Stimulated activated CD8-positive, alpha-beta memory T cell treated with anti-CD3 and anti-CD28 coated beads, Interleukin-7, amount 100 ng/mL, for 4 hours (primary cell): ENCODE measurements at places on chromosomes 1 and 21.
A peak's percentile ranks its signal among the peaks of the same experiment; 100 is the strongest.

DNA sequence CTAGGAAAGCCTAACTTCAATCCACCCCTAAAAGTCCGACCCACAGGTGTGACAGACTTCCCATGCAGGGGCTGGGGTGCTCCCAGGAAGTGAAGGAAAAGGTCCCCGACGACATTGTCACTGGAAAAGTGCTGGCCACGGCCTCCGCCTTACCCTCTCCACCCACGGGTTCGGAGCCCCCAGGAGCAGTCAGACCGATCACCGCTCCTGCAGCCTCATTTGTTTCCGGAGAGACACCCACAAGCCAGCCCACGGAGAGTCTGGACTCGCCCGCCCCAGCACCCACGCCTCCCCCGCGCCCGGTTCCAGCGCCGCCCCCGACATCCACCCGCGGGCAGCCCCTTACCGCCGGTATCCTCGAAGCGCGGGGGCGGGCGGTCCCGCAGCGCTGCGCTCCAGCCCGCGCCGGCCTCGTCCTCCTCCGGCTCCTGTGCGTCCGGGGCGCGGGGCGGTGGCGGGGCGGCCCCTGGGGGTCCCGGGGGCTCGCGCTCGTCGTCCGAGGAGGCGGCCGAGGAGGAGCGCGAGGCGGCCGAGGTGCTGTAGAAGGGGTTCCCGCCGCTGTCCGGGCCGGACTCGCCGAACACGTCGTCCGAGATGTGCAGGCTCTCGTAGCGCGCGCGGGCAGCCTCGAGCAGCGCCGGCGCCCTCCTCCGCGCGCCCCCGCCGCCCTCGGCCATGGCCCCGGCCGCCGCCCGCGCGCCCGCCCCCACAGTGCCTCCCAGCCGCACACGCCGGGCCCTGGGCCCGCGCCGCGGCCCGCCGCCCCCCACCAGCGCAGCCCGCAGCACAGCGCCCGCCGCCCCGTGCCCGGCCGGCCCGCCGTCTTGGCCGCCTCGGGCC lies 660 bp downstream of the PGBD5 start:
- DNase-seq, result no peak

DNA sequence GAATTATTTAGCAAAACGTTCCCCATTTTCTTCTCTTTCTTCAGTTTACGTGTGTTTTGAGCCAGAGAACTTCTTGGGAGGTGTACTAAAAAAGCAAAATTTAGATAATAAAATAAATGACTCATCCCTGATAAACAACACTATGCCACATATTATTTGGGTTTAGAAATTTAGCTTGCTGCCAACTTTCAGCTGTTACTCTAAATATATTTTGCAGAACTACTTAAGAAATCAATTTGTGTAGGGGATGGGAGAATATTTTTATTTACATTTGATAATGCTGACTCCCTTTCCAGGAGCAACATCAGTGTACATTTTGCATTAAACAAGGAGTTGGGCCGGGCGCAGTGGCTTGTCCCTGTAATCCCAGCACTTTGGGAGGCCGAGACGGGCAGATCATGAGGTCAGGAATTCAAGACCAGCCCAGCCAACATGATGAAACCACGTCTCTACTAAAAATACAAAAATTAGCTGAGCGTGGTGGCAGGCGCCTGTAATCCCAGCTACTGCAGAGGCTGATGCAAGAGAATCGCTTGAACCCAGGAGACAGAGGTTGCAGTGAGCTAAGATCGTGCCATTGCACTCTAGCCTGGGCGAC lies 151.4 kb upstream of the ZRANB2 start:
- no peak for DNase-seq

DNA sequence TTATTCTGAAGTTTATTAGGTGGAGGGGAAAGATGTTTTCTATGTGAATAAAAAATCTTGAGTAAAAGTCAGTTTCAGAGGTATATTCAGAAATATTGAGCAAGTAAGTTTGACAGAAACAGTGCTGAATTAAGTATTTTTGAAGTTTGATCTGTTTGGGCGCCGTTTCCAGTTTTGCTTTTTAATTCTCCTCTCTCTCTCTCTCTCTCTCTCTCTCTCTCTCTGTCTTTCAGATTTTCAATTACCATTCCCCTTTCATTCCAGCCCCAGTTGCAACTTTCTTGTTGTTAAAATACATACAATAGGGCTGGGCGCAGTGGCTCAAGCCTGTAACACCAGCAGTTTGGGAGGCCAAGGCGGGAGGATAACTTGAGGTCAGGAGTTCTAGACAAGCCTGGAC lies 24.0 kb downstream of the ADGRL2 start:
- no peak for DNase-seq

- DNase-seq, result no peak
Measured at GRCh38 chr1:33393991-33394390, 36.9 kb downstream of the PHC2 start.

DNA sequence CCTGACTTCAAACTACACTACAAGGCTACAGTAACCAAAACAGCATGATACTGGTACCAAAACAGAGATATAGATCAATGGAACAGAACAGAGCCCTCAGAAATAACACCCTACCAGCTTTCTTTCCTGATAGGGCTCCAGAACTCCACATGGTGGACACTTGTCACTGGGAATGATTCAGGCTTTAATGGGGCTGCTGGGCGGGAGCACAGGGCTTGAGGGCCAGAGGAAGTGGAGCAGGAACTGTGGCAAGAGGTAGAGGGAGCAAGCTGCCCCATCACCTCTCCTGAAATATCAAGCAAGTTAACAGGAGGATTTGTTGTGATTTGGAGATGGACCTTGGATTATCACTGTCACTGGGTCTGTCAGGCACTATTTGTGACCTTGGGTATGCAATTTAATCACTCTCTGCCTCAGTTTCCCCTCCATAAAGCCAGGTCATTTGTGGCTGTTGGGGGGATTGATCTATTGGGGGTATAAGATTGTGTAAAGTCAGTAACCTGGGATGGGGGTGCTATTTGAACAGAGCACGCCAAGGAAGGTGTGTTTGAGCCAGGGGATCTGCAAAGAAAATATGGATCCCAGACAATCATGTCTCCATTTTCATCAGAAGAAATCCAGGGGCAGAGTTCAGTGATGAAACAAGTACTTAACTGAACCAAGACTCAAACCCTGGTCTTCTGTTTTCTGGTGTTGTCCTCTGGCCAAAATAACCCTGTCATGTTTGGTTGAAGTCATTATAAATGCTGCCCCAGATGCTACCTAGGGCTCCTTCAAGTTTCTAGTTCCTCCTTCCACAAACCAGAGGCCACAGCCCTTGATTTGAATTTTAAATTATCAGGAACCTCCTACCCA lies 25.2 kb downstream of the ETS2 start:
- no peak for DNase-seq

DNA sequence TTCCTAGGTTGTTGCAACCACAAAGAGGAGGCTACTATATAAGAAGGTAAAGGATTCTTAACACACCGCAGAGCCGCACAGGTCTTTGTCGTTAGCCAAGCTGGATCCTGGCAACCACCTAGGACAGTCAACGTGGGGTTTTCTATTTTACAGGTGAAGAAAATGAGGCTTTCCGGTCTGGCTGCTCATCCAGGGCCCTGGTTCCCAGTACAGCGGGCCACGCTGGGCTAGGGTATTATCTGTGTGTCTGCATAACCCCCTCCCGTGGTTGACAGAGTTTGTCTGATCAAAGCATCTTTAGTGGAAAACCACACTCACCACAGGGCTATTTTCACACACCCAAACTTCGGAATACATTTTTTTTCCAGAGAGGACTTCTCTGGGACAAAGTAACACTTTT lies 39.0 kb upstream of the PDE9A start:
- DNase-seq, result peak; percentile 8

DNA sequence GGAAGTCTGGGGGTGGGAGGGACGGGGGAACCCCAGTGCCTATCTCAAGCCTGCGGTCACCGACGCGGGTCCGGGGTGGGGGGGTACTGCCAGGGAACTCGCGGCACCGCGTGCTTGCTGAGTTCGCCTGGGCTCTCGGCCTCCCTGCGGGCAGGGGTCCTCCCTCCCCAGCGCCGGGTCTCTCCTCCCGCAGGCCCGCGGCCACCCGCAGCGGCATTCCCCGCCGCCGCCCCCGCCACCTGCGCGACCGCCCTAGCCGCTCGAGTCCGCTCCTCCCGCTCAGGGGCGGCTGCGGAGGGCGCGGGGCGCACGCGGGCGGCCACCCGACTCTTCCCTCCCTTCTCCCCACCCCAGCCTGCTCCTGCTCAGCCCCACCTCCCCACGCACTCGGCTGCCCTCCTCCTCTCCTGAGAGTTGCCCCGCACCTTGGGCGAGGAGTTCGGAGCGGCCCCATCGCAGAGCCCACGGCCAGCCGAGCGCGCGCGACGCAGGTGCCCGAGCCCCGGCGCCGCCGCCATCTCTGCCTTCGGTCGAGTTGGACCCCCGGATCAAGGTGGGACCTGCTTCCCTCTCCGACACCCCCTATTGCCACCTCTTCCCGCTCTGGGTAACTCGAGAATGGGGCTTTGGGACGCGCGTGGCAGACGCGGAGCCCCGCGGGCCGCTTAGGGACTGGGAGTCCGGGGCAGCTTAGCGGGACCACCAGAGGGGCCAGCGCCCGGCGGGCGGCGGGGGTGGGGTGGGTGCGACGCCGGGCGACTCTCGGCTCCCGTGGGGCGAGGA lies 105.0 kb downstream of the LEPR start:
- no peak for DNase-seq

GRCh38 chr1:176885751-176886150 lies 278.8 kb downstream of the ASTN1 start:
- DNase-seq, result no peak

DNA sequence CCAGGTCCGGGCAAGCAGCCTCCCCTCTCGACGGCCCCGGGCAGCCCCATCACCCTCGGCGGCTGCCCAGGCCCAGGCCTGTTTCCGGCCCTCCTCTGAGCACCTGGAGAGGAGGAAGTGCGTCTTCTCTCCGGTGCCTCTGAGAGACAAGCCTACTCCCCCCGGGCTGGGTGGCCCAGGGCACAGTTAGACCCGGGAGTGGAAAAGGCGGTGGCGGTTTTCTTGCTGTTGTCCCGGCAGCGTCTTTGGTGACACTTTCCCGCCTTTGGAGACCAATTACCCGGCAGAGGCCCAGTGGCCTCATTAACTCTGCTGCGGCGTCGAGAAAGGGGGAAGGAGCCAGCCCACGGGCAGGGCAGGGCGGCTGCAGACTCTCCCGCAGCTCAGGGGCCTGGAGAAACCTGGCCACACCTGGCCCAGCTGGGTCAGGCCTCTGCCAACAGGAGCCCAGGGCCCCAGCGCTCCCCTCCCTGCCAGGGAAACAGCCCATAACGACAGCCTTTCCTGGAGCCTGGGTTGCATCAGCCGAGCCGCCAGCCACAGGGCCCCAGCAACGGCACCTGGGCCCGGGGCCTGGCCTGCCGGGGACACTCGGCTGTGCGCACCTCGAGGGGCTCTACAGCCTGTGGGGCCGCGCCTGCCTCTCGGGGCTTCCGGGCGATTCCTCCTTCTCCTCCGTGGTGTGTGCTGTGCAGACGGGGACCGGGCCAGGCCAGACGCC lies 28.4 kb upstream of the C1orf159 start:
- DNase-seq, result no peak

DNA sequence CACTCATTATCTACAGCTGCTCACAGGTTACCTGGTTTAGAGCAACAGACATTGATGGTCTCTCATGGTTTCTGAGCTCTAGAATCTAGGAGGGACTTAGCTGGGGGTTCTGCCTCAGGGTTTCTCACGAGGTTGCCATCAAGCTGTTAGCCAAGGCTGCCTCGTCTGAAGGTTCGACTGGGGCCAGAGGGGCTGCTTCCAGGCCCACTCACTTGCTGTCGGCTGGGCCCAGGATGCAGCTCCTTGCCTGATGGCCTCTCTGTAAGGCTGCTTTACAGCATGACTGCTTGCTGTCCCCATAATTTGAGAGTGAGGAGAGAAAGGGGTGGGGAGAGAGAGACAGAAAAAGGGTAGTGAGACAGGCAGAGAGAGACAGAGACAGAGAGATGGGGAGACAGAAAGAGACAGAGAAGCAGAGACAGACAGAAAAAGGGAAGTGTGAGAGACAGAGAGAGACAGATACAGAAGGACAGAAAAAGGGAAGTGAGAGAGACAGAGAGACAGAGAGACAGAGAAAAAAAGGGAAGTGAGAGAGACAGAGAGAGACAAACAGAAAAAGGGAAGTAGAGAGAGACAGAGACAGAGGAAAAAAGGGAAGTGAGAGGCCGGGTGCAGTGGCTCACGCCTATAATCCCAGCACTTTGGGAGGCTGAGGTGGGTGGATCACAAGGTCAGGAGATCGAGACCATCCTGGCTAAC lies 106.8 kb upstream of the C1orf174 start:
- DNase-seq, result no peak

- DNase-seq, result no peak
Measured at GRCh38 chr1:246798606-246799496, 74.6 kb downstream of the SCCPDH start.

GRCh38 chr1:95655321-95656020 lies 421.5 kb downstream of the RWDD3 start:
- DNase-seq, result no peak

DNA sequence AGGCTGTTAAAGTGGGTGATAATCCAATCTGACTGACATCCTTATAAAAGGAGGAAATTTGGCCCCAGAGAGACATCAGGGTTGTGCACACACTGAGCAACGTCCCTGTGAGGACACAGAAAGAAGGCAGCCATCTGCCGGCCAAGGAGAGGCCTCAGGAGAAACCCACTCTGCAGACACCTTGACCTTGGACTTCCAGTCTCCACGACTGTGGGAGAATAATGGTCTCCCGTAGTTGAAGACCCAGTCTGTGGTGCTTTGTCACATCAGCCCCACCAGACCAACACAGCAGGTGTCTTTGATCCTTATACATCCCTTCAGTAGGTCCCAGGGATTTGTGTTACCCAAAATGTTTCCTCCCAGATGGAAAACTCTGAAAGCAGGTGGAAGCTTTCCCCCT lies 4.2 kb upstream of the DNAJC28 start:
- DNase-seq, result no peak
